ENCODE measurements at places on chromosomes 2 and 18.

- no peak for DNase-seq
Observed at GRCh38 chr2:44679990-44680389, 261.5 kb upstream of the SIX3 start.

DNA sequence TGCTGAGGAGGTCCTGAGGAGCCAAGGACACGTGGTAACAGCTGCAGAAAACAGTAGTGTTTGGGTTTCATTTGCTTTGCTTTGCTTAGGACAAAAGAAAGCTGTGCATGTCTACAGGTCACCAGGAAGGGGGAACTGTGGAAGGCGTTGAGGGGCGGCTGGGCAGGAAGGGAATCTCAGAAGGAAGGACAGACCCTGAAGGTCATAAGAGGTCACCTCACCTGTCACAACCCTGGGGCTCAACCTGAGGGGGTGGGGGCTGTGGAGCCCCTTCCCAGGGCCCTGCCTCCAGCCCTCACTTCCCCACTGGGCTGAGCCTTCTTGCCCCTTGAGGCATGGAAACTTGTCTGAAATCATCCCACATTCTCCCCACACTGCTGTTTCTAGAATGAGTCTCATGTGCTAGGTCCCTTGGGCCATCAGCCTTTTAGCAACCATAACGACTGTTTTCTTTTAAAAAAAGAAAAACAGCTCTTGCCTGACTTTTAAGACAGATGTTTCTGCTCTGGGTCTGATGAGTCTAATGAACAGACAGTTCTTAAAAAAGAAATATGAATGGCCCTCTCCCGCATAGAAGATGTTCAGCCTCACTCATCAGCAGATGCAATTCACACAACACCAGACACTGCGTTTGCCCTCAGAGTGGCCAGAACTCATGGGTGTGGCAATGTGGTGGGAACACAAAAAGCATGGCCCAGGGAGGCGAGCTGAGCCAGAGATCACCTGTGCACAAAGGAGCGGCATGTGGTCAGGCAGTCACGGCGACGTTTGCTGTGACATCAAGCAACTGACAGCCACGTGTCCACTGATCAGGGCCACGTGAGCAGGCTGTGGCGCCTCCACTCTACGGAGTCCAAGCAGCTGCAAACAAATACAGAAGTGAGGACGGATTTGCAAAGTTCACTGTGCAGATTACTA, 84.0 kb downstream of the SEPTIN10 start:
- no peak for DNase-seq

DNA sequence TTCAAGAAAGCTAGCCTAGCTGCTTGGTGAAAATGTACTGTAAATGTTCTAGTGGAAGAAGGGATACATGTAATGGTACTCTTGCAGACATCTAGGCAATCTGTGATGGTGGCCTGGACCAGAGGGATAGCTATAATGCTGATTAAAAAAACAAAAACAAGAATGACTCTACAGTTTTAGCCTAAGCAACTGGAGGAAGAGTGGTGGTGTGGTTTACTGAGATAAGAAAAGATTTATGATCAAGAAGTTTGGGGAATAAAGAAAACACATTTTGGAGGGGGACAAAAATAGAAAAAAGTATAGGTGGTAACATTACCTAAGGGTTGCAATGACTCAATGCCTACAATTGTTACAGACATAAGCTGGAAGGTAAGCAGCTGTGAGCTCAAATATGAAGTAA, 1080.7 kb upstream of the CELF4 start:
- no peak for DNase-seq

DNA sequence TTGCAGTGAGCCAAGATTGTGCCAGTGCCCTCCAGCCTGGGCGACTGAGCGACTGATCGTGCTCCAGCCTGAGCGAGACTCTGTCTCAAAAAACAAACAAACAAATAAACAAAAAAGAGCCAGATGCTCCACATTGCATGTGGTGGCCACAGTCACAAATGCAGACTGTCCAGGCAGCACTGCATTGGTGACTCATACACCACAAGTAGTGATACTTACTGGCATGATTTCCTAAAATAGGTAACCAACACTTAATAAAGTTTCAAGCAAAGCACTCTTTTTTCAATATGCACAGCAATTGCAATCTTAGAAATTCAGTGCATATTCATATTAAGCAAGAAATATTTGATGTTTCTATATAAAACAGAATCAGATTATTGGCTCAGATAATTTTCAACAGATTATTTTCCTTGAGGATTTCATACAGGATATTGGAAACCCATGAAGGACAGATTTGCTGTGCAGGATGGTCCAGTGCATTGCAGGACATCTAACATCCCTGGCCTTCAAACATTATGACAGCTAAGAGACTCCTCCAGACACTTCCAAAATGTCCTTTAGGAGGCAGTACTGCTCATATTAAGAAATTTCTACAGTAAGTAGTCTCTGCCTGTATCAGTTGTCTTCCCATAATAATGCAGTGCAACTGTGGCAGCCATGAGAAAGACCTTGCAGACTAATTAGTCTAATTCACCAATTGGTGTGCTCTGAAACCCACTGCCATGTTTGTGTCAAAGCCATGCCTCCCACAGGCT, 10.5 kb upstream of the SLC1A4 start:
- DNase-seq: no peak

DNA sequence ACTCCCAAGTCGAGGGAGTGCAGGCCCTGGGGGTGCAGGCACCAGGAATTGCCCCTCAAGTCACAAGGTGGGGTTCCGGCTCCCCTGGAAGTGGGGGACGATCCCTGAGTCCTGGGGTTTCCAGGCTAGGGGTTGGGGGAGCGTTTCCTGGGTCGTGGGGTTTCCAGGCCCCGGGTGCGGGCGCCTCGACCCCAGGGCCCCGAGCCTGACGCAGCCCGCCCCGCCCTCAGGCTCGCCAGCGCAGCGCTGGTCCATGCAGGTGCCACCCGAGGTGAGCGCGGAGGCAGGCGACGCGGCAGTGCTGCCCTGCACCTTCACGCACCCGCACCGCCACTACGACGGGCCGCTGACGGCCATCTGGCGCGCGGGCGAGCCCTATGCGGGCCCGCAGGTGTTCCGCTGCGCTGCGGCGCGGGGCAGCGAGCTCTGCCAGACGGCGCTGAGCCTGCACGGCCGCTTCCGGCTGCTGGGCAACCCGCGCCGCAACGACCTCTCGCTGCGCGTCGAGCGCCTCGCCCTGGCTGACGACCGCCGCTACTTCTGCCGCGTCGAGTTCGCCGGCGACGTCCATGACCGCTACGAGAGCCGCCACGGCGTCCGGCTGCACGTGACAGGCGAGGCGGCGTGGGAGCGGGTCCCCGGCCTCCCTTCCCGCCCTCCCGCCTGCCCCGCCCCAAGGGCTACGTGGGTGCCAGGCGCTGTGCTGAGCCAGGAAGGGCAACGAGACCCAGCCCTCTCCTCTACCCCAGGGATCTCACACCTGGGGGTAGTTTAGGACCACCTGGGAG, 12.0 kb downstream of the SIGLEC15 start:
- peak; percentile 44 for DNase-seq

DNA sequence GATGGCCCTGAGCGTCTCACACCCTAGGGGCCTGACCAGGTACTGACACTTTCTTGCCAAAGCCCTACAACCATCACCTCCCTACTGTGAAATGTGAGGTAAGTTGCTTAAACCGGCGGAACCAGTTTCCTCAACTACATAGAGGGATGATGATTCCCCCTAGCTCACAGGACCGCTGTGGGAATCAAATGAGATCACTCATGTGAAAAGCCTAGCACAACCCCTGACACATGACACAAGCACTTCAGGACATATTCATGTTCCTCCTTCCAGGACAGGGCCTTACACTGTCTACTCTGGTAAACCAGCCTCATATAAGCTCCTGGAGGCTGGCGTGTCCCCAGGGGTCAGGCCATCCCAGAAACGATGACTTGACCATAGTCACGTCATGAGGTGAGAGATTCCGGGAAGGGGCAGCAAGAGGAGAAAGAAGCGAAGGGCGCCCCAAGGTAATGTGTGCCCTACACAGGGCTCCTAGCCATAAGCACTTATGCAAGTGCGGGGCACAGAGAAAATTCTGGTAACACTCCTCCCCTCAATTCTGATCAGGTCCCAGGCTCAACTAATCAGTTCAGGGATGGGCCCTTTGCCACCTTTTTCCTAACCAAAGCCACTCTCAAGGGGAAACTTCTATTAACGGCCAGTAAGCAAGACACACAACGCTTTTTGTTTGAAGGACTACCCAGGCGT, 49.5 kb downstream of the C2orf42 start:
- no peak for DNase-seq

DNA sequence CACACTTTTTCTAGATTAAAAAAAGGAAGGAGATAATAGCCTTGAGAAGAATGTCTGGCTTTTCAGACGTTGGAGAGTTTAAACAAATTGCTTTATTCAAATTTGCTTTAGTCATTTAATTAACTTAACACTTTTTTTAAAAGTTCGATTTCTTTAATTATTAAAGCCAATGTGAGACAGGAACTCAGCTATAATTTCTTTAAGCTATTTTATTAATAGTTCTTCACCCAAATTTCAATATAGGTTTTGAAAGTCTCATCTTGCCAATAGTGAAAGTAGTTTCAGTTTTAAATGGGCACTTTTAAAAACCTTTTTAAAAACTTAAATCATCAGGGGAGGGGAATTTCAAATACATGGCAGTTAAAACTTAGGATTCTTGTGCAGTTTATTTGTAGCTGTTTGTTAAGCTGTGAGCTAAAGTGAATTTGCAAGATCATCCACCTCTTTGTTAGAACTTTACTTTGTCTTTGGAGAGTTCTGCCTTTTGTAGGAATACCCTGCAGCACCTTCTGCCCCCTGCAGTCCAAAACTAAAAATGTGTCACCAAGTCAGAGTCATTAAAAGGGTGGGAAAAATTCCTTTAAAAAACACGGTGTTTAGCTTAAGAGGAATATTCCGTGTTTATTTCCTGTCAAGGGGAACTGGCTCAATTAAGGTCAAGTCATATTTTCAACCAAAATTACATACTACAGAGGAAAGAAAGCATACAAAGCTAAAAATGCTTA, 4.6 kb downstream of the TGIF1 start:
- peak; percentile 37 for DNase-seq

DNA sequence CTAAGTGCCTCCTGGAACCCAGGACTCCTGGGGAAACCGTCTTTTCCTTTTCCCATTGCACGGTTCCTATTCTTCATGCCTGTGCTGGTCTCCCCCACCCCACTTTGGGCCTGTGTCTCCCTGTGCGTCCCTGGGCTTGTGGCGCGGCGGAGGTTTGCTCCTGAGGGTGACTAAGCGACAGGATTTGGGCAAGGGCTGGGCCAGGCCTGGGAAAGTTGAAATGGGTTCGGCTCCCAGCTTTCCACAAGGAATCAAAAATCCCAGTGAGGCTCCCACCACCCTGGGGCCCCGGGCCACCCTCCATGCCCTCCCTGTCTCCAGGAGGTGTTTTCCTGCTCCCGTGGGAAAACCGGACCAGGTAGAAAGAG, 197.6 kb downstream of the NDUFA10 start:
- no peak for DNase-seq

DNA sequence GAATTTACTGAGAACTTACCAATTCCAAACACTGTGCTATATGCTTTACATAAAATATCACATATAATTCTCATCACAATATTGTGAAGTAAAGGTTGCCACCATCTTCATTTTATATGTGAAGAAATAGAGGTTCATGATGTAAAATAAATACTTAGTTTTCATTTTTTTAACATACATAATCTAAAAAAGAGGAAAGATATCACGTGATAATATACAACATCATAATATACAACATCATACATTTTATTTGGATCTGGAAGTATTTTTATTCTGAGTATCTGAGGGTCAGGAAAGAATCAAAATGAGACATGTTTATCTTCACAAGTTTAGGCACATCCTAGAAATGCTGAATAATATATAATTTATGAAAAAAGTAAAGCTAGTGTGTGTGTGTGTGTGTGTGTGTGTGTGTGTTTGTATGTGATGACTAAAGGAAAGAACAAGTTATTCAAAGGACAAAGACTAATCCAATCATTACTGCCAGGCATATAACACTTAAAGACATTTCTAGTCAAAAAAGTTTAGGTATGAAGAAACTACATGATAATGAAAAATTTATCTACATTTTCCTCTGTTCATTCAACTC, 65.5 kb upstream of the ARHGAP15 start:
- DNase-seq: no peak

DNA sequence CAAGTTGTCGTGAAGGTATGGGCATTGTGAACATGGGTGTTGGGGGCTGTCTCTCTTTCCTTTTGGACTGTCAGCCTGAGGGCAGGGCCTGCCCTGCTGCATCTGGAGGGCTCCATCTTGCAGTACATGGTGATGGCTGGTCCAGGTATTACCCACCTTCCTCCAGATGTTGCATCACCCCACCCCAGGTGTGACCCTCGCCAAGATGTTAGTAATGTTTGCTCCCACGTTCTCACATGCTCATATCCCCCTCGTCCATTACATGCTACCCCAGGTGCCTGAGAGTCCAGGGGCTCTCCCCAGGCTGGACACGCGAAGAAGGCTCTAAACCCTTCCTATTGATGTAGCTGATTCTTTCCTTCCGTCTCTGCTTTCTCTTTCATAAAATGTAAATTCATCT, 13.9 kb downstream of the ZAP70 start:
- no peak for DNase-seq

GRCh38 chr18:69230204-69230603, 170.5 kb upstream of the DOK6 start:
- DNase-seq: no peak

- DNase-seq: no peak
Observed at GRCh38 chr2:5387406-5387805, 304.8 kb upstream of the SOX11 start.

DNA sequence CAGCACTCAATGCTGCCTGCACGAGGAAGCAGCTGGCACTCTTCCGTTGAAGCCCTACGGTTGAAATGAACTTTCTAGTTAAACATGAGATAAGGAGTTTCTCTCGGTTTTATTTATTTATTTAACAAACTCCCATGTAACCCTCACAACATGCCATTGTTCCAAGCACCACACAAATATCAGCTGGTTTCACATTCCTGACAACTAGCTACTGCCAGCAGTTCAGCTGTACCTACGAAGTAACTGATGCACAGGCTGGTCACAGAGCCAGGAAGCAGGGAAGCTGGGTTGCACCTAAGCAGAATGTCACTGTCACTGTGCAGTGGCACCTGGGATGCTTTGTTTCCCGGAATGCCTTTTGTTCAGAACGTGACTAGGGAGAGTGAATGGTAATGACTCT, 18.1 kb downstream of the TIMM21 start:
- no peak for DNase-seq

DNA sequence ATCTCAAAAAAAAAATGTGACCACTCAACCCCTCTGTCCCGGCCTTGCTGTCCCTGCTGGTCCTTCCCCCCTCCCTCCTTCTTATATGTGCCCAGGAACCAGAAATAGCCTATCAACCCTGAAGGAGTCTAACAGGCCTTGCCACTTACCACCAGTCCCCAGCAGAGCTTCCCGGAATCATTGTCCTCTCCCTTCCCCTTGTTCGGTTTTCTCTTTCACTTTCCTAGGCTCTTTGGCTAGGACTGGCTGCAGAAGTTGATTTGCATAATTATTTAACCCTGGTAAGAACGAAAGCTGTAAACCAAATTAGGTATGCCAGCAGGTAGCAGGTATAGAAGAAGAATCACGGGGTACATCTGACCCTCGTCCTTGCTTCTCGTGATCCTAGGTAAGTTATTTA, 72.6 kb upstream of the ZNF532 start:
- no peak for DNase-seq

DNA sequence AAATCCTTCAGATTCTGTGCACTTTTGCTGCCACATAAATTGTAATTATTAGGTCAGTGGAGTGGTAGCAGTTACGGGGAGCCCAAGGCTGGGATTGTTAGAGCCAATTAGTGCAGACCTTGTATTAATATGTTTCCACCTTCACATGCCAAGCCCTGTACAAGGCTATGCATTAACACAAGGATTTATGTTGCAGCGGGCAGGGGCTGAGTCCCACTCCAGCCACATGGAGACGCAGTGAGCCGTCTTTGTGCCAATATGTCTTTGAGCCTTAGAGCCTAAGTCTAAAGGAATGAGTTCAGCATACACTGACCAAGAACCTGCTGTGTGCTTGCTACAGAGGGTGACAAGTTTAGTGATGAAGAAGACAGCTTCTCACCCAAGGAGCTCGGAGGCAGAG, 238.2 kb downstream of the TSN start:
- no peak for DNase-seq

Data from frontal cortex (tissue), 4 donors.